Stromal cell of bone marrow (primary cell): ENCODE measurements at places on chromosomes 4 and X.

DNA sequence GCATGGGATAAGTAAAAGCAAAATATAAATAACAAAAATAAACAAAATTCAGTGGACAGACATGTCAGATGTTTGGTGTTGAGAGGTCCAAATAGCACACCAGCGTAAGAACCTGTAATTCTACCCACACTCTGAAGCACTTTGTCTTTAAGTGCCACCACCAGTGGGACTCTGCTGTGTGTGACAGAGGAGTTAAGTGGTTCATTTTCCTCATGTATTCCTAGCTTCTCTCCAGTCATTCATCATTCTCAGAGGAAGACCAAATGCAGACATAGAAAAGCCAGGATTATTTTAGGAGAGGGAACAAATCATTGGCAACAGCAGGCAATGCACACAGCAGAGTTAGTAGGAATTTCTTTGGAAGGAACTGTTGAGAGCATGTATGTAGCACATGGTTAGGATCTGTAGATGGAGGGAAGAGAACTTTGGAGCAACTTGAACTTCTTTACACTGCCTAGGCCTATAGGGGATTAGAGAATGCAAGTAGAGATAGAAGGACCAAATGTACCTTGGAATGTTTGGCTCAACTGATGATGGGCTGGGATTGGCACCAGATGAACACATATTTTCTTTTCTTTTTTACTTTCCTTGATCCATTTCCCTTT, 43.0 kb upstream of the ARHGAP24 start:
- no peak for DNase-seq

DNA sequence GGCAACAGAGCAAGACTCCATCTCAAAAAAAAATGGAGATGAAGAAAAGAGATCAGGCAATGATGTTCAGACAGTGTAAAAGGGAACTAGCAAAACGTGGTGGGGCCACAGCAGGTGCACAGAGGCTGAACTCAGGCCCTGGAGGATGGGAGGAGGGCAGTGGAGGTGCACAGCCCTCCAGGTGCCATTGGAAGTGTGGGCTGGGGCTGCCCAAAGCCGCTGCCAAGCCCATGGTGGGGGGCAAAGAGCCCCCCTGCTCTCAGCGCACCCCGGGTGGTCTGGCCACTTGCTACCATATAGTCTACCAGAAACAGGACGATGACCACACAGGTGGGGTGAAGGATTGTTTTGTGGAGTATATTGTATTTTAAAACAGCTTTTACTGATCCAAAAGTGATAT, 7.1 kb downstream of the TMEM271 start:
- DNase-seq: no peak

GRCh38 chrX:8027827-8028226, 100.6 kb upstream of the PNPLA4 start:
- DNase-seq: no peak

GRCh38 chrX:109660435-109661143, 35.6 kb upstream of the KCNE5 start:
- DNase-seq: peak; percentile 11

- no peak for DNase-seq
Measured at GRCh38 chr4:48746608-48747362, 33.3 kb downstream of the FRYL start.

DNA sequence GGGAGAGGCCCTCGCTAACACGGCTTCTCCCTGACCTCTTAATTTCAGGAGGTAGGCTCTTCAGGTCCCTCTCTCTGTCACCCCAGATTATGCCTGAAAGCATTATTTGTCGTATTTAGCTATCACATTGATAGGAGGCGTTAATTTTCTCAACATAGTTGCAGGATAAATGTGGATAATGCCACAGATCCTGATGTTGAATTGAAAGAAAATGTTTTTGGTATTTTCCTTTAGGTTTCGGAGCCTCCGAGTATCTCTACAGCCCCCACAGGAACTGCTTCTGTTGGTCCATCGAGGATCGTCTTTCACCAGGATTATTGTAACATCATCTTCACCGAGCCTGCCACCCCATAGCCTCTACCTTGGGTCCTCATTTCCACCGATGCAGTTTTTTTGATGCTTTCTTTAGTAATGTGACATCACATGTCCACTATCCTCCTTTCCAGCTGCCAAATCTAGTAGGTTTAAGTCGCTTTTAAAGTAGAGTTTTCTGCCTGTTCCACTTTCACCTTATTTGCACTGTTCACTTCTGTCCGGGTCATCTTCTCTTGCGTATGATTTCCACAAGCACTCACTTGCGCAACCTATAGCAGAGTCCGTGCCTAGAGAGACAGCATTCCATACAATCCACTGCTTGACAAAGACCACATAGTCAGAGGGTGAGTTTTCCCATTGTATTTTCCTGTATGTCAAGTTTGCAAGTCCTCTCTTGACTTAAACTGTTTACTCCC, 665 bp downstream of the TIGD2 start:
- DNase-seq: no peak

DNA sequence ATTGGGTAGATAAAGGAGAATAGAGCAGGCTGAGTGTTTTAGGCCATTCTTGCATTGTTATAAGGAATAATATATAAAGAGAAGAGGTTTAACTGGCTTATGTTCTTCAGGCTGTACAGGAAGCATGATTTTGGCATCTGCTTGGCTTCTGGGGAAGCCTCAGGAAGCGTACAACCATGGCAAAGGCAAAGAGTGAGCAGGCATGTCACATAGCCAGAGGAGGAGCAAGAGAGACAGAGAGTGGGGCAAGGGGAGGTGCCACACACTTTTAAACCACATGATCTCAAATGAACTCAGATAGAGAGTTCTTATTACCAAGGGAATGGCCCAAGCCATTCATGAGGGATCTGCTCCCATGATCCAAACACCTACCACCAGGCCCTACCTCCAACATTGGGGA, 4.4 kb upstream of the METTL14 start:
- DNase-seq: no peak

DNA sequence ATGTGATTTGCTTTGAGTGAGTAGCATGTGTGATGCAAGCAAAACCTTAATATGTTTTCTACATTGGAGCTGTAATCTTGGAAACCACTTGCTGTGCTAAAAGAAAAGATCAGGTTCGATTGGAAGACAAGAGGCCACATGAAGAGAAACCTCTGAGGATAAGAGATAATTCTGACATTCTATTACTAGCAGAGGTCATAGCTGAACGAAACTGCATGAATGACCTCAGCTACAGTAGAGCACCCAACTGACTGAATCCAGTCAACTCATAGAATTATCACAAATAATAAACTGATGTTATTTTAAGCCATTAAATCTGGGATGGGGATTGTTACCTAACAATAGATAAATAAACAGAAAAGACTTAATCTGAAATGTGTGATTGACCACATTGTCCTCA, 147.1 kb downstream of the CAMK2D start:
- DNase-seq: no peak

- DNase-seq: no peak
Measured at GRCh38 chr4:144969821-144970220, 128.2 kb downstream of the ANAPC10 start.

GRCh38 chr4:102196221-102196620, 149.1 kb downstream of the SLC39A8 start:
- peak; percentile 43 for DNase-seq

- DNase-seq: no peak
Measured at GRCh38 chrX:153848325-153848724, 18.0 kb upstream of the PDZD4 start.

DNA sequence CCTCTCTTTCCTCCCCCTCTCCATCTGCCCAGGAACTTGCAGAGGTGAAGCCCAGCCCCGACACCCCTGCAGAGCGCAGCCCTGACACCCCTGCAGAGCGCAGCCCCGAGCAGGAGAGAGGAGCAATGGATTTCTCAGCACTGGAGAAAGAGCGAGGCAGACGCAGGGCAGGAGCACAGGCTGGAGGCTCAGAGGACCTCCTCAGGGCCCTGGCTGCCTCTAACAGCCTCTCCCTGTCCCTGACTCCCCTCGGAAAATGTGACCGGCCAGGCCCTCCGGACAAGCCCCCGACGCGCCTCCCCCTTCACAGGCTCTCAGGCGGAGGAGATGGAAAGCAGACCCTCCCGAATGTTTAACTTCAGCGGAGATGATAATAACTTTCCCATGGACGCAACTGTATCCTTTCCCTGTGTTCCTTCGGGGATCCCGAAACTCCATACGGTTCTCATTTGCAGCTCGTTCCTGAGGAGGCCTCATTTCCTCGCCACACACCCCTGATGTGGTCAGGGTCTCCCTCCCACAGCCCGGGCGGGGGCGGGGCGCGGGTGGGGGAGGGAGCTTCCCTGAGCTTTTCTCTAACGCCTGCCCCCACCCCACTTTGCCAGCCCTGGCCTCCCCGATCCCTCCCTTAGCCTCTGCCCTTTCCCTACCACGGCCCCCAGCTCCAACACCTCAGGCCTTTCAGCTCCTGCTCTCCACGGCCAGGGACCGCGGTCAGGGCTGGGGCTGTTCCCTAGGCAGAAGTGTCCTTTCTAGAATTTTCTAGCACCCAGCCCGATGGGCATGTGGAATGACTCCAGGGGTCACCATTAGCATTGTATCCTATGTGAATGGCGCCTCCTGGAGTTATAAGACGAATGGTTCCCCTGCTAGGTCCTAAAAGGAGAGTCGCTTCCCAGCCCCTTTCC, 201.1 kb upstream of the BCOR start:
- DNase-seq: no peak

DNA sequence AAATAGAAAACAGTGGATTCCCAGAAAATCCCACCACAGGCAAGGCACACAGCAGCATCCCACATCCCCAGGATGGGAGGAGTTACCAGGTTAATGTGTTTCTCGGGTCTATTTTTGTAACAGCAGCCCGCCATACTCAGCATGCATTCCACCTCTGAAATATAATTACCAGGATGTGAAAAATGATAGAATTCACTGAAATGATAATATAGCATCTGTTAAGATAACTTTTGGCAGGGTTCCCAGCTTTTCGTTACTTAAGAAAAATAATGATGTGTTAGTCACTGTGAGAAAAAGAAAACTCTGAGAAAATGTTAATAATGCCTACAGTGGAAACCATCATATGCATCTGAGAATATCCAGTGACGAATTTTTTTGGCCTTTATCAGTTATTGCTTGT, 87.1 kb downstream of the VCX2 start:
- peak; percentile 10 for DNase-seq

GRCh38 chr4:88962396-88962795, 94.6 kb downstream of the FAM13A start:
- DNase-seq: no peak
